ENCODE measurements at places on chromosomes 11 and 22.

GRCh38 chr11:20501971-20502370 is 97.4 kb upstream of the SLC6A5 start:
- no peak for DNase-seq

DNA sequence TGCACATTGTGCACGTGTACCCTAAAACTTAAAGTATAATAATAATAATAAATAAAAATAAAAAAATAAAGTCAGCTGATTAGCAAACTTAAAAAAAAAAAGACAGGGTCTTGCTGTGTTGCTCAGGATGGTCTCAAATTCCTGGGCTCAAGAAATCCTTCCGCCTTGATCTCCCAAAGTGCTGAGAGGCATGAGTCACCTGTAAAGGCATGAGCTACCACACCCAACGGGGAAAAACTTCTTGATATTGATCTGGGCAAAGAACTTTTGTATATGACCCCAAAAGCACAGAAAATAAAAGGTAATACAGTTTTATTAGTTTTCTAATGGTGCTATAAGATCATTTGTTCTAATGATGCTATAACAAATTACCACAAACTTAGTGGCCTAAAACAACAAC is 46.1 kb downstream of the ENTHD1 start:
- DNase-seq = no peak

DNA sequence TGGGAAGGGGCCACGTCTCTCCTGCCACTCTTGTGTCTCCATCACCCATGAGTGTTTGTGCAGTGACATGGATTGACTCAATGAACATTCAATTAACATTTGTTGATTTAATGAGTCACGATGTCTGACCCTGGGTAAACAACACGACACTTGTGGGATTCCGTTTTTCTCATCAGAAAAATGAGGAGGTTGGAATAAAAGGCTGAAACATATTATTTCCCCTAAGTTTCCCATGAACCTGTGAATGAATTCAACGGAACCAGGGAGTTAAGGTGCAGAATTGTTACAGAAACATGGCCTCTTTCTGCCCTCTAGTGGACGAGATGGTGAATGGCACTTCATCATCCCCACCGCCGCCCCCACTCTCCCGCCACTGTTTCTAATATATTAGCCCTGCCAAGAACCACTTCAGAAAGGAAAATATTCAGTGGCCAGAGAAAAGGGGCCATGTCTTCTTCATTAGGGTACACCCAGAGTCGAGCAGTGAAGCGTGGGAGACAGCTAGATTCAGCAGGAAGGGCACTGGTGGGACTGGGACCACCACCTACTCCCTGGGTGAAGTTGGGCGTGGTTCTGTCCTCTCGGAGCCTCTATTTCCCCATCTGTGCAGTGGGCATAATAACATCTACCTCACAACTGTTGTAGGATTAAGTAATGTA is 46.3 kb upstream of the SYT13 start:
- peak; percentile 22 for DNase-seq

DNA sequence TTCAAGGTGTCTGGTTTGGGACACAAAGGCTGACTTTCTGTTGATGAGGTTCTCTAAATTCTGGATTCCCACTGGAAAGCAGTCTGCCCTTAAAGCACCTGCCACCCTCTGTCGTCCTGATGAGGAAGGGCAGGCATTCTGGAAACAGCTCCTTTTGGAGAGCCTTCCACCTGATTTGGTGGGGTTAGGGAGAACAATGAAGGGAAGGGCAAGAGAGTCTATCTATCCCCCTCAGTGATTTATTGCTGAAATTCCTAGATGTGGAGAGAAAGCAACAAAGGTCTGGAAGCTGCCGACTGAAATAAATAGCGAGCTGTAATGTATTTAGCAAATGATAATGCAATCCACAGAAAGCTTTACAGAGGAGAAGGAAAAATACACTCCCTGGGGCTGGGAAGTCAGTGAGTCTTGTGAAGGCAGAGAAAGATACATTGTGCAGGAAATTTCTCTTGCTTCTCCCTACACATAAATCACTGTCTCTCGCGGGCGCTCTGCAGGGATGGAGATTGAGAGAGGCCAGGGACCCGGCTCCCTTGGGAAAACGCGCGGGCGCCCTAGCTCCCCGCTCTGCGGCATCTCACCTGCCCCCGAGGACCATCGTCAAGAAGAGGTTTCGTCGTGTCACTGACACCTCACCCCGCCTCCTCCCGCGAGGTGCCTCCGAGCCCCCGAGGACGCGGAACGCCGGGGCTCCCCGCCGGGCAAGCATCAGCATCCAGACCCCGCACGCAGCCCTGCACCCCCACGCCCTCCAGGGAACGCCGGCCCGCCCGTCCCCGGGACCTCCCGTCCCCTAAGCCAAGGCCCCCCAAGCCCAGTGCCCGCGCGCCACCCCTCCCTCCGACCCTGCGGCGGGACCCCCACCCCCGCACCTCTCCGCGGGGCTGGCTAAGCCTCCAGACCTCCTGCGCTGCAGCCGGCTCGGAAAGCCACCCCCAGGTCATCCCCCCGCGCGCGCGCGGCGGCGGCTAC is 673 bp downstream of the CDON start:
- no peak for DNase-seq

DNA sequence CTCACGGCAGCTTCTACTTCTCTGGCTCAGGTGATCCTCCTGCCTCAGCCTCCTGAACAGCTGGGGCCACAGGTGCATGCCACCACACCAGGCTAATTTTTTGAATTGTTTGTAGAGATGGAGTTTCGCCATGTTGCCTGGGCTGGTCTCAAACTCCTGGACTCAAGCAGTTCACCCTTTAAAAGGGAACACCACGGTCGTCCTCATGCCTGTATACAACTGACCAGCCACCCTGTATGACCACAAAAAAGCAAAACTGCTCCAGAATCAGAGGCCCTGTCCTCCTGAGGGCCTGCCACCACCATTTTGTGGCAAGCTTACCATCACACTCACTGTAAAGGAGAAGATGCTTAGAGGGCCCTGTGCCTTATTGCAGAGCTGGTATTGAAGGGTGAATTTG is 2.2 kb downstream of the GLB1L3 start:
- DNase-seq = no peak

- no peak for DNase-seq
These were observed 2.5 kb downstream of the CHST1 start for GRCh38 chr11:45662665-45663485.

- DNase-seq = no peak
These were observed 150.9 kb downstream of the CRYBB2 start for GRCh38 chr22:25370322-25370721.

- DNase-seq = no peak
These were observed 254.3 kb upstream of the SESN3 start for GRCh38 chr11:95485115-95485900.
